Nucleus accumbens (tissue), 56 donors: ENCODE measurements at places on chromosomes 12 and 14.

DNA sequence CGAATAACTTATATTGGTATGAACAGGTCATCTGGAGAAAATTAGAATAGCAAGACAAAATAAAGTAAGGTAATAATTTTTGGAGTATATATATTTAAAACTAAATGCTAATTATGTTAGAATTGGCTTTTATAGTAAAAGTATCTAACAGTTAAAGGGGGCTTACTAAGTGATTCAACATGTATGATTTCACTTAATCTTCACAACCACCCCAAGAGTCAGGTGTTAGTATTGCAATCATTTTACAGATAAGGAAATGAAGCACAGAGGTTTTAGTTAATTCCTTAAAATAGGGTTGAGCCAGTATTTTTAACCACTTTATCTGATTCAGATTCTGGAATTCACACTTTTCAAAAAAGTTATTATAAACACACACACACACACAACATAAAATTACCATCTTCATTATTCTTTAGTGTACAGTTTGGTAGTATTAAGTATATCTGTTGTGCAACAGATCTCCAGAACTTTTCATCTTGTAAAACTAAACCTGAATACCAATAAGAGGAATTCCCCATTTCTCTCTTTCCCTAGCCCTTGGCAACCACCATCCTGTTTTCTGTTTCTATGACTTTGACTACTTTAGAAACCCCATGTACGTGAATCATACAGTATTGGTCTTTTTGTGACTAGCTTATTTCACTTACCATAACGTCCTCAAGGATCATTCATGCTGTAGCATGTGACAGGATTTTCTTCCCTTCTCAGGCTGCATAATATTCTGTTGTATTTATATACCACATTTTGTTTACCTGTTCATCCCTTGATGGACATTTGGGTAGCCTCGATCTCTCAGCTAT lies 12.5 kb downstream of the A2M start:
- no peak for DNase-seq

- no peak for DNase-seq
Observed at GRCh38 chr12:125061229-125061628, 4.0 kb upstream of the AACS start.

- no peak for DNase-seq
Observed at GRCh38 chr14:64636208-64636979, 67.8 kb upstream of the PLEKHG3 start.

GRCh38 chr14:103401223-103402214 lies 16.3 kb downstream of the MARK3 start:
- DNase-seq, result no peak

DNA sequence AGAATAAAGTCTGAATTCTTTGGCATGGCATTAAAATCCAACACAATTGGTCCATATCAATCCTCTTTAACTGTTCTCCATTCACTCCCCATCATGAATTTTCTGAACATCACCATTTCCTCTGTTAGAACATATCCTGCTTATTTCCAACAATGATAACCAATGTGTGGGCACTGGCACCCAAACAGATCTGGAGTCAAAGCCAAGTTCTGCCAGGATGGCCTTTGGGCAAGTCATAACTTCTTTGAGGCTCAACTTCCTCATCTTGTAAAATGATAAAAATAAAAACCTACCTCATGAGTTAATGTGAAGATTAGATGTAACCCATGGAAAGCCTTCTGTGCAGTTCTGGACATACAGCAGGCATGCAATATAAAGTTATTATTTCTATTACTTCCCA lies 12.5 kb downstream of the PAWR start:
- no peak for DNase-seq

DNA sequence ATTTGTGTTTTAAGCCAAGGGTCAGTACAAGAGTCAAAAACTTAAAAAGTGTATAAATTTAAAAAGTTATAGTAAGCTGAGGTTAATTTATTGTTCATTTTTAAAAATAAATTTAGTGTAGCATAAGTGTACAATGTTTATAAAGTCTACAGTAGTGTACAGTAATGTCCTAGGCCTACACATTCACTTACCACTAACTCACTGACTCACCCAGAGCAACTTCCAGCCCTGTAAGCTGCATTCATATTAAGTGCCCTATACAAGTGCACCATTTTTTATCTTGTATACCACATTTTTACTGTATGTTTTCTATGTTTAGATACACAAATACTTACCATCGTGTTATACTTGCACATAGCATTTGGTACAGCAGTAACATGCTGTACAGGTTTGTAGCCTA lies 37.7 kb downstream of the GPR137C start:
- no peak for DNase-seq

GRCh38 chr14:55986069-55986468 lies 132.1 kb upstream of the PELI2 start:
- DNase-seq, result no peak

DNA sequence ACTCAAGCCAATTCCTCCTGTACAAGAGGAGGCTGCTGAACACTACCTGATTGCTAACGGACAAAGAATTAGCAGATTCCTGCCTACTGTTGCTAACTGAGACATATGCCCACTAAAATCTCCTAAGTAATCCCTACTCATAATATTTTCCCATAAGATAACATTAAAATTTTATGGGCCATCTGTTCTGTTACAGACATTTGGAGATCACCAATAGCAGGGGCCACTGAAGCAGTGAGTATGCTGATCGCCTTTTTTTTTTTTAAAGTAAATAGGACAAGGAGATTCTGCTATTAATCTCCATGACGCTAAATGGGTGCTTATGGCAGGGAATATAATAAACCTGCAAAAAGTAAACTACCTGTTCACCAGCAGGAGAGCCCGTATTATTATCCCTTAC lies 292.9 kb downstream of the MED13L start:
- DNase-seq, result no peak

- no peak for DNase-seq
Observed at GRCh38 chr12:90990611-90991010, 14.2 kb downstream of the EPYC start.

DNA sequence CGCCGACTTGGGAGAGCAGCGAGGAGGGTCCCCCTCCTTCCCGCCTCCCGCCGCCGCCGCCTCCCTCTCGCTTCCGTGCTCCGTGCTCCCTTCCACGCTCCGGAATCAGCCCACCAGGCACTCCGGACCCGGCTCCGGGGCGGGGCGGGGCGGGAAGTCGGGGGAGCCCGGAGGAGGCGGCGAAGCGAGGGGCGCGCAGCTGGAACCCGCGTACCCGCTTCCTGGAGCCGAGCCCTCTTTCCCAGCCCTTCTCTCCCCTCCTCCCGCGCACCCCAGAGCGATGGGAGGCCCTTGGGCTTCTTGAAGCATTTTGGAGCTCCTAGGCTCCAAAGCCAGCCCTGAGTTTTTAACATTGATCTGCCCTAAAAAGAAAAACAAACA lies at the start of gene SYNDIG1L:
TSS of gene SYNDIG1L (minus strand) at position 9 of the 381 bp plus-strand sequence. CDS start 16,466 bp downstream, outside the sequence.
- DNase-seq, result no peak

DNA sequence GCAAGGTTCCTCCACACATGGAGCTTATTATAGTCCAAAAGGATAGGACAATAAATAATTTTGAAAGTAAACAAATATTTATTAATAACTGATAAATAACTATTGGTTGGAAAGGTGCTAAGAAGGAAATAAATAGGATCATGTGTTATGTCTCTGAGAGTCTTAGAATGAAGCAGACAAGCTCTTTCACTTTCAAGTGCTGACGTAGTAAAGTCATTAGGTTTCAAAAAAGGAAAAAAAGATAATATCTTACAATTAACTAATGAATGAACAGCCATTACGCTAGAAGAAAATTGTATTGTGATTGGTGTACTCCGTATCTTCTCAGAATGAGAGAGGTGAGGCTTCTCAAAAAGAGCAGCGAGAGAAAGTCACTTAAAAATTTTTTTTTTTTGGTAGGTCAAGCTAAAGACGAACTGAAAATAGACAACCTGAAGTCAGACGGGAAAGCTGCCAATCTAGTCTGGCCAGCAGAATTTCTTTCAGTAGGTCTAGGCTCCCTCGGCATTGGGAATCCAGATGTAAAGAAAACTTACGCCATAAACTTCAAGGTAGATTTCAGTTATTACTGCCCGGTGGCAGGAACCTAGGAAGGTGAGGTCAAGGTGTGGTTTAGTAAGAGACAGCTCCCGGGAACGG lies 583 bp upstream of the LEMD3 start:
- no peak for DNase-seq

DNA sequence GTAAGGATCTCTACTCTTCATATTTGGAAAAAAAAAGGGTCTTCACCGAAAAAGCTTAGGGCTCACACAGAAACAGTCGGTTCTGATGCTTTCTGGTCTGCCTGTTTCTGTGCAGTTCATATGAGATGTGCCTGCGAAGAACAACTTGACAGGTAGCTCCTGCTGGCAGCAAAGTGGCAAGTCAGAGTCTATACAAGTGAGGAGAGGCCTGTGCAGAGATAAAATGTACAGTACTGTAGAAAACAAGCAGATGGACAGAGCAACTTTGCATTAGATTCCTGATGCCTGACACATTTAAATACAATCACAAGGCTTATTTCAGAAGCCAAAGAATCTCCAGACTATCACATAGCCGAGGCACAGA lies 936.0 kb downstream of the DIO2 start:
- no peak for DNase-seq

DNA sequence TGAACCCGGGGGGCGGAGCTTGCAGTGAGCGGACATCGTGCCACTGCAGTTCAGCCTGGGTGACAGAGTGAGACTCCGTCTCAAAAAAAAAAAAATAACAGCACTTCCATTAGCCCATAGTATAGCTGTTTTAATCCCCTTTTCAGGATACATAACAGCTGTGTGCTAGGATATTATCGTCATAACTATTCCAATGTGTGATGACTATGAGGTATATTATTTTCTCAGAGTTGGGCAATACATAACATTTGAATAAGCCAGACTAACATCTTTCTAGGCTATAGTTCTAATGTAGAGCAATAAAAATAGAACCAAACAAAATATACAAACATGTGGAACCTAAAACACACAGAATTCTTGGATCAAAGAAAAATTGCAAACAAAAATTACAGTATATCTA lies 57.1 kb downstream of the MARK3 start:
- no peak for DNase-seq

DNA sequence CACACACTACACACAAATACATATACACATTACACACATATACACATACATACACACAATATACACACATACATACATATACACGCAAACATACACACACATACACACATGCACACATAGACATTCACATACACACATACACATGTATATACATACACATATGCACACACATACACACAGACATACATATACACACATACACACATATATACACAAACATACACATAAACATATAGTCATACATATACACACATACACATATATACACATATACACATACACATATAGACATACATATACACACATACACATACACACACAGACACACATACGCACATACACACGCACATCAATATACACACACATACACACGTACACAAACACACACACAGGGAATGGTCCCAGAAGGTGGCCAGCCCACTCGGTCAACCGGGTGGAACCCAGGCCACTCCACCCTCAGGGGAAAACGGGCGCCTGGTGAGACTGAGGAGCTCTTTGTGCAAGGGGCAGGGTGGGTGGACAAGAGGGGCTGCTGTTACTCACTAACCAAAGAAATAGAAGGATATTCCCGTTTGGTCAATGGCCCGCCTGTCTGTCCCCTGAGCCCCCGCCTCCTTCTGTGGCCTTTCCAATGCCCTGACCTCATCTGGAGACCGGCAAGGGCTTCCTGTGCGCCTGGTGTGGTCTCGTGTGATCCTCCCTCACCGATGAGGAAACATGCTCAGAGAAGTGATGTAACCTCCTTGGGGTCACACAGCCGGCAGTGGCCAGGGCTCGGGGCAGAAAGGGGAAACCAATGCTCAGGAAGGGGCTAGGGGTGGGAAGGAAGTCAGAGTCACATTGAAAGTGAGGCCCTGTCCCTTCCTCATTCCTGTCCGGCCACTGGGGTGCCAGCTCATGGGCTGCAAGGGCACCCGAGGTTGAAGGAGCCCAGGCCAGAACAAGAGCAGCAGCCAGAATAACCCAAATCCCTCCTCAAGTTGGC lies 5.3 kb downstream of the TRPV4 start:
- DNase-seq, result no peak

DNA sequence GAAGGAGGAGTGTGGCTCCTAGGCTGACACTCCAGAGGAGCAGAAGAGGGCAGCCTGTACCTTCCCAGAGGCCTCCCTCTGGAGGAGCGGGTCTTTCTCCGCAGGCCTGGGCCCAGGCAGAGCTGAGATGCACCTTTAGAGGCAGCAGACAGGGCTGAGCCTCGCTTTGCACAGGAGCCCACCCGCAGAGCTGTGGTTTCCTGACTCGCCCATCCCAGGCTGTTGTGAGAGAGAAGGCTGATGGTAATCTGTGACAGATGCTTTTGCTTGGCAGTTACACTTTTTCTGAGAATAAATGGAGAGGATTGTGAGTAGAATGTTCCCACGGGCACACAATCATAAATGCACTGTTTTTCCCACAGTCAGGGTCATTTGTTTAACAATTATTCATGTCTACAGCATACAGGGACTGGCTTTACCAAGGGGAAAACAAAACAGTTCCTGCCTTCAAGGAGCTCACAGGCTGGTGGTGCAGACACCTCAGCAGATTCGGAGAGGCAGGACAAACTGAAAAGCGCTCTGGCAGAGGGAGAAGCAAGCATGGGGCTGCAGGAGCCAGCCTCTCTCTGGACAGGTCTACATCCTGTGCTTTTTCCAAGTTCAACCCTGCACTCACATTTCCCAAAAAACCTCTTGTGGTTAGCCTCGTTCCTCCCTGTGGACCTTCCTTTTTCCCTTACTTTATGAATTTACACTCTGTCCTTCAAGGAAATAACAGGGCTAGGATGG lies 13.9 kb downstream of the EVL start:
- DNase-seq, result no peak

DNA sequence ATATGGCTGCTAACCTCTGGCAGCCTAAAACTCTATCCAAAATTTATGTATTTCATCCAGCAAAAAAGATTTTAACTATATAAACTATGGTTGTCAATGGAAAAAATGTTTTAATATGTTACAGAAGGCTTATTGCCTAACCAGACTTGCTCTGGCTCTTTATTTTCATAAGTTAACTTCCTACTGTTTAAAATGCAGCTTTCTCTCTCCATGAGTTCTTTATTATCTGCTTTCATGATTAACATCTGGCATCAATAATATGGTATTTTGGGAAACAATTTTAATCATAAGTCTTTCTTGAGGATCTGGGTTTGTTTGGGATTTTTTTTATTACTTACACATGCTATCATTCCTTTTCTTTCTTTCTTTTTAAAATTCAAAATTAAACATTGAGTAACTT lies 20.5 kb downstream of the KERA start:
- no peak for DNase-seq

DNA sequence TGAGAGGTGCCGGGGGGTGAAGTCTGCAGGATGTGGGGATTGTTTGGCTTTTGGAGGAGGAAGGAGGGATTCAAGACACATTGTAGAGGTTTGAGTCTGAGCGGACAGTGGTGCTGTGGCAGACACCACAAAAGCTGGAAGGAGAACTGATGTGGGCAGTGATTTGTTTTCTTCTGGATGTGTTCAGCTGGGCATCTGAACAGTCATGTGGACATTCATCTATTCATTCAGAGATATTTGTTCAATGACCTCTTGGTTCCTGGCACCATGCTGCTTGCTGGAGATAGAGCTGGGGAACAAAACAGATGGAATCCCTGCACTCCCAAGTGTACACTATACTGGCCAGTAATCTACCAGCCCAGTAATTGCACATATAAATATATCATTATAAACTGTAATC lies 64.0 kb downstream of the PTPN11 start:
- no peak for DNase-seq
